ENCODE measurements at places on chromosomes 6 and 20. TPM values are rescaled to one million over a fixed set of nuclear protein-coding genes. Genes with fewer than 3 reads are reported as not detected.
A peak's percentile ranks its signal among the peaks of the same experiment; 100 is the strongest.

The OR2H2 gene
- not detected for total RNA-seq

DNA sequence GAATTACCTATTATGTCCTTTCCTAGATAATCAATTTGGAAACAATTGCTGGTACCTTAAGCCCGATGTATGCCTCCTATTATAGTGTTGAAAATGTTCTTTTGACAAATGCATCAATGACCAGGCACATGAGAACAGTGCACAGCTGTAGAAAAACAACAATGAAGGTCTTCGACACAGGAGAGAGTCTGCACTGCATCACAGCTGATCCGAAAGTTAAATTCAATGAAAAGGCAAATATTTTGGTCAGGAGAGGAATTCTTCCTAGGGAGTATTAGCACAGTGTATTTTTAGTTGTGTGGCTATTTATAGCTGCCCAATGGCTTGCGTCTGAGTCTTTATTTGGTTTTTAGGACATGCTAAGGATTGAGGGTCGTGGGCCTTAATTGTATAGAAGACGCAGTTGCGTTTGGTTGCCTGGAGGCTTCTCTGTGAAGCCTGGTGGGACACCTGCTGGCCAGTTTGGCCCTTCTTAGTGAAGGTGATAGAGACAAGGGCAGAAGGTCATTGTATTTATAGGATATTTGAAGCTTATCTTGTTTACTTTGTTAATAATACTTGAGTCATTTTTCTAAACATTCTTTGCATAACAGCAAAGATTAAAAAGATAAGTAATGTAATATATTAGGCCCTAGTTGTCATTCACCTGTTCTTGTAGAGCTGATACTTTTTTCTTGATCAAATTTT lies 72.3 kb downstream of the CDYL start:
- peak; percentile 33 for DNase-seq

DNA sequence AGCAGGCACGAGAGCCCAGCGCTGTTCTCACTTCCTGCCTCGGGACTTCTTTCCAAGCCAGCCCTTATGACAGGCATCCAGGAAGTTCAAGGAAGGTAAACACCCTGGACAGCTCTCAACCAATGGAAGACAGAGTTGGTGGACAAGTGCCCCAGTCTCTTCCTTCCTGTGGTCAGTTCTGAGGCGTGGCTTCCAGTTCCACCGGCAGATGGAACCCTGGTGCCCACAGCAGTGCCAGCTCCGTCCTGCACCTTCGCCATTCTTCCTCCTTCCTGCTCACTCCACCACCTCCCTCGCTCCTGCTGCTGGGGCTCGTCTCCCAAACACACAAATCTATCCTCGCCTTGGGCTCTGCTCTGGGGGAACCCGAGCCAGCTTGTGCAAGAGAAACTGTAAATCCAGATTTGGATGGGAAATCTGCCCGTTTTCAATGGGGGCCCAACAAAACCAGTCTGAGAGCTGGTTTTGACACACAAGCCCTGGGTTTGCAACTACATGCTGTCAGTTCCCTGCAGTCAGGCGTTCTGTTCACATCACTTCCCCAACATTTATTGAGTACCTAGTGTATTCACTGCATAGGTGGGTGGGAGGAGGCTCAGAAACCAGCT lies 162.7 kb downstream of the GRM4 start:
- peak; percentile 83 for DNase-seq

DNA sequence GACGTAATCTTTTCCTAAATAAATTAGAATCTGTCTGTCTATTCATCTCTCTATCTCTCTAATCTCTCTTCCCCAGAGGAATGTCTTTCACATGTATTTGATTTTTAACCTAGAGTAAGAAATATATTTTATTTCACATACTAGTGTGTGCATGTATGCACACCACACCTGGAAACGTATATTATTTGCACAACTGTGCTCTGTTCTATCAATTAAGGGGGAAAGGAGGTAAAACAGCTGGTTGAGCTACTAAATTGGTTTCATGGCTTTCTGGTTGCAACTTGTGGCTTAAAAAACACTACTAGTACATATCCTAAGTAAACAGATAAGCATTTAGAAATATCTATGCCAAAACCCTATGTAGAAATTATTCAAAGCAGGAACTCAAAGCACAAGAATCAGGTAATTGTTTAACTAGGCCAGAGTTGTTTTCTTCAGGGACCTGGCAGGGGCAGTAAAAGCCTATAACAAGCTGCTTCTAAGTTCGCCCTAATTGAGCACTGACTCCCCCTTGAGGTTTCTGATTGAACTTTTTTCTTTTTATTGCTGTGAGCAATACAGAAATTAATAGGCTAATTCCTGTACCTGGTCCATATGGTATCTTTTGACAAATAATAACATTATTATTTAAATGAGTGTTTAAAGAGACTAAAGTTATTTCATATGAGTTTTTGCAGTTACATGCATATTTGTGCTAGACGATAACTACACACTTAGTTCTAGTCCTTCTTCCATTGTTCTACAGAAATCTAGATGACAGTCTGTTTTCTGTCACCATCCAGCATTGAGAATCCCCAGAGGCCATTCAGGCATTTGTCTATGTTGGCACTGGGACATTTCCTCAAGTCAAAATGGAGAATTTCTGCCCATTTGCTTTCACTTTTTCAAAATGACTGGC lies 88.6 kb downstream of the MCHR2 start:
- DNase-seq = peak; percentile 67

DNA sequence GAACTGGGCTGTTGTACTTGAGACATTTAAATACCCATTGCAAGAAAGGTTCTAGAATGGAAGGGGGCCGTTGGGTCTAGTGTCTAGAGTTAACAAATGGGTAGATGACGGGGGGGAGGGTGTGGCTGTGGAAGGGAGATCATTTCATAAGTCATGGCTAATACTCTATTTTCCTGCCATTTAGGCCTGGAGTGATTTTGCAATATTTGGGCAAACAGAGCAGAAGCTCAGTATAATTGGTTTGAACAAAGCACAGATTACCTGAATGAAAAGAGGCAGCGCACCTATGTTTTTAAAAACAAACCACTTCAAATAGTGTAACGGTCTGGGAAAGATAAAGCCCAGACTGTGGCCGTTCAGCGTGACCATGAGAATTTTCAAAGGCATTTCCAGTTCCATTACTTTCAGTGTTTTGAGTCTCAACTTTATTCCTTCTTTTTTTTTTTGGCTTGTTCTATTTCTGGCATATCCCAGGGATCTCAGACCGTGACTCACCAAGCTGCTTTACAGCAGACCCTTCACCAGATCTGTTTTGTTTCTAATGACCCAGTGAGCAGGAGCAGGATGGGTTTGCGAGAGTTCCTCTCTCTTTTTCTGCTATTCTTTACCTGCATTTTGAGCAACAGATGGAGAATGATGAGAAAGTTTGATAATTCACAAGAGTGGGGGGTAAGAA lies 73.7 kb downstream of the LYRM2 start:
- DNase-seq = no peak

DNA sequence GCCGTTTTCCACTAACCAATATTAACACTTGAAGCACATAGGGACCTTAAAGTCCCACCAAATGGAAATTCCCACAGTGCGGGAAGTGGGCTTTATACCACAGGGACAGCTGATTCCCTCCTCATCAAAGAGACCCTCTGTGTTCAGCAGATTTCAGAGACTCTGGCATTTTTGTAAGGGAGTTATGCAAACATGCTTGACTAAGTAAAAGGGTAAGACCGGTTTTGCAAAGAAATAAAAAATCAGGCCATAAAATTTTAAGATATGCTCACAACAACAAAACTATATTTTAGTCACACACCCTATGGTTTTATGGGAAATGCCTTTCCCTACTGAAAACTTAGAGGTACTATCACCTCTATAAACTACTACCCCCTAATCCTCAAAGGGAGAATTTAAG lies 45.4 kb upstream of the SPTLC3 start:
- DNase-seq = no peak

GRCh38 chr6:13181393-13181792 lies 146.9 kb downstream of the TBC1D7 start:
- no peak for DNase-seq

DNA sequence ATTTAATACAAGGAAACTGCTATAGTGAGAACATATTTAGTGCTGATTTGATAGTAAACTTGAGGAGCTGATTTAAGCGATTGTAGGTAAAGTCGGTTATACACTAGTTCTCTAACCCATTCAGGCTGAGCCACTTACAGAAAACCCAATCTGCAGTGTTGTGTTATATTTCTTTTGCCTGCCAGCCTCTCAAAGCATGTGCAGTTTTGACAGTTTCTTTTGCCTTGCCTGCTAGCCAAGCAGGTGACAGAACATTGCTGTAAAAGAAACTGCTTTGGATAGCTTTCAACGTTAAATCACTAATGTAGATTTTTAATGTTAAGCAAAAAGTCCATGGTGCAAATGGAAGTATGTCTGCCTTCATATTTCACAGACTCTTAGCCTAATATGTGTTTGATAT lies 982.9 kb downstream of the EYS start:
- DNase-seq = no peak

DNA sequence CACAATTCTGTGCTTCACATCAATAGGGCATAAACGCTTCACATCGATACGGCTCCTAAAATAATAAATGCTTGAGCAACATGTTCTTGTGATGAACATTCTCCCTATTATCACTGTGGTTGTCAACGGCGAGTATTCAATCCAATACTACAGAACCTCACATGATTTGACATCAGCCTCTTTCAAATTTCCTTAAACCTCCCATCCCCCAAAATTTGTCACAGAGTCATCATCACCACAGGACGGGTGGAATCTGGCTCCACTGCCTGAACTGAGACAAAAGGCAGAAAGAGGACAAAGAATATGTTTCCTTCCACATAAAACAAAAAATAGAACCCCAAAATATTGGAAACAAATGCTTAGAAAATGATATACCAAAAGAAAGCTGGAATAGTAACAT lies 7.3 kb downstream of the THEMIS start:
- DNase-seq = no peak

DNA sequence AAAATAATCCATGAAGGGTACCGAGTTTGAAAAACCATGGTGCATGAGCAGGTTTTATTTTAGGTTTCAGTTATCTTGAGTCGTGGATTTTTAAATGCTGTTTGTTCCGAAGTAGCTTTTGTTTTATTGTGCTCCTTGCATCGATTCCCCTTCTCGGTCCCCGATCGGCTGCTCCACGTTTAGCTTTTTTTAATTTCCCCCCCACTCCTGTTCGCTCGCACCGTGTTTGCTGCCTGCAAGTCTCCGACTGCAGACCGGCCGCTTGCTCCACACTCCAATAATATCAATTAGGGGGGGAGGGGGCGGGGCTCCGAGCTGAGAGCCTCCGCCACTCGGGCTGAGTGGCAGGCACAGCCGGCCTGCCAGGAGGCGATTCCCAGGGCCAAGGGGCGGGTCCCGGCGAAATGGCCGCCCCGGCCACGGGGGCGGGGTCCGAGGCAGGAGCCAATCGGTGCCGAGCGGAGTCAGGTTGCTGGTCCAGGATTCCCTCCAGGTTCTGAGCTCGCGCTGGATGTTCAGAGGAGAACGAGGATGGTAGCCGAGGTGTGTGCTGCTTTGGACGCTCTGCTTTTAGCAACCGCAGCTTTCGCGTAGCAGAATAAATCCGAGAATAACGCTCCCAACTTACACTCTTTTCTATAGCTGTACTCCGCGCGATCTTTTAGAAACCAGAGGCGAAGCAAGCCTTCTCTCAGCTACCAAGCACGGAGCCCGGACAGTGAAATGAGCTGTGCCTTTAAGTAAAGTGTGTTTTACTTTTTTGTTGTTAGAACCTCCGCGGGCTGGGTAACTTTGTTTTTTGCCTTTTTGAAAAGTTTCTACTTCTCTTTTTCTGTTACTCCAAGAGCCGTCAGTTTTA lies at the start of gene EPHA7:
Gene EPHA7, minus strand, starts transcription at position 256 of the 859 bp plus-strand sequence. Its CDS starts 218 bp downstream, at position 38.
- peak; percentile 1 for DNase-seq

DNA sequence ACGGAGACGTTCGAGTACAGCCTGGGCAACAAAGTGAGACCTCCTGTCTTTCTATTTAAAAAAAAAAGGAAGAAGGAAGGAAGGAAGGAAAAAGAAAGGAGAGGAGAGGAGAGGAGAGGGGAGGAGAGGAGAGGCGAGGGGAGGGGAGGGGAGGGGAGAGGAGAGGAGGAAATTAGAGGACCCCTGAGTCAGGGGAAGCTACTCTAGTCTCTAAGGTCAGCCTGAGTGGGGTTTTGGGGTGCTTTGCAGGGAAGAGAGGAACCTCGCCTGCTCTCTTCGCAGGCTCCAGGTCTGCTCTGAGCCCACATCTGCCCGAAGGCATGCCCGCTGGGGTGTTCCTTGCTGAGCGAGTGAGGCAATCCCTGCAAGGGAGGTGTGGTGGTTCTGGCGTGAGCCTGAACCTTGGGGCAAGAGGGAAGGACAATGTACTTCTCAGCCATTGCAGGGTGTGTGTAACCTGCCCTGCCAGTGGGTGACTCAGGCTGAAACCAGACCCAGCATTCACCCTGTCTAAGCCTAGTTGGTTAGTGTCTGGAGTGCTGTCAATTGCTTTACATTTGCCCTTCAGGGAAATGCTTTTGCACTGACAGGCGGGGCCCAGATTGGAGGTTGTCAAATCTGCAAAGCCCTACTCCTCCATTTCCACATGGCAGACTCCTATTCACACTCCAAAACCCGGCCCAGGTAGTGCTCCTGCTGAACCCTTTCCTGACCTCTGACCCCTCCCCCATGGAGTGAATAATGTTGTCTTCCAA lies 15.3 kb upstream of the MMP9 start:
- peak; percentile 75 for DNase-seq
